CD4-positive, alpha-beta T cell treated with Interleukin-17A for 4 hours (primary cell): ENCODE measurements at places on chromosomes 16 and 17.
A peak's percentile ranks its signal among the peaks of the same experiment; 100 is the strongest.

- peak; percentile 55 for DNase-seq
Measured at GRCh38 chr16:87700406-87701077, 65.2 kb downstream of the KLHDC4 start.

- no peak for DNase-seq
Measured at GRCh38 chr16:27181019-27181790, 22.1 kb upstream of the KDM8 start.

DNA sequence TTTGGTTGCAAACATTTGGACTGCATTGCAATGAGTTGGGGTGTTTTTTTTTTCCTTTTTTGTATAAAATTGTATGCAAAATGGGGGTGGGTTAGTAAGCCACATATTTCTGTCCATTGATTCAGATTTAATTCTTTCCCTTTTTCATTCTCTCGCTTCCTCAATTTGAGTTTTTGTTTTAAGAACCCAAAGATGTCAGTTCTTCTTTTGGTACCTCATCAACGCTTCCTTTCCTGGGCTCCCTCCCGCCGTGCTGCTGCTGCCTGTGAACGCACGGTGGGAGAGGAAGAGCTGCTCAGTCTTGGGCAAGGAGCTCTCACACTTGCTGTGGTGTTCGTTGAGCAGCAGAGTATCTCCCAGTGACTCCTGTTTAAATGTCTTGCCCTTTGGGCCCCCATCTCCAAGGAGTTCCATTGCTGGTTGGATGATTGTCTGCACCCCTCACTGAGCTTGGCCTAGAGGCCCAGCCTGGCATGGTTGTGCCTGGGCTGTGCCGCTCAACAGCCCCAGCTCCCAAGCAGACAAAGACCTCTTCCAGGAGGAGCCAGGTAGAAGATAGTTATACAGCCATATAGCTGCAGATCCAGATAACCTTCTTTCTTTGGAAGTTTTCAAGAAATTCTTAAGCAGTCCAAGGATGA is 13.6 kb downstream of the UBFD1 start:
- DNase-seq, result no peak

DNA sequence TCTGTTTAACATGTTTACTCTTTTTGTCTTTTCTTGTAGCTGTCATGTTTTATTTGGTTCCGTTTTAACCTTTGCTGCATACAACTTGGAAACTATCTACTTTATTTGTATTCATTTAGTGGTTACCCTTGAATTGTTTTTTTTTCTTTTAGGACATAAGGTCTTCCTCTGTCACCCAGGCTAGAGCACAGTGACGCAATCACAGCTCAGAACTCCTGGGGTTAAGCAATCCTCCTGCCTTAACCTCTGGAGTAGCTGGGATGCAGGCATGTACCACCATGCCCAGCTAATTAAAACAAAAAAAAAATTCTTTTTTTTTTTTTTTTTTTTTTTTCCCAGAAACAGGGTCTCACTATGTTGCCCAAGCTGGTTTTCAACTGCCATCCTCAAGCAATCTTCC is 29.8 kb upstream of the USP43 start:
- DNase-seq, result no peak

GRCh38 chr17:83156408-83156807 is 77.0 kb downstream of the METRNL start:
- DNase-seq, result no peak
